Astrocyte (in vitro differentiated cells and primary cell): ENCODE measurements at places on chromosomes 4 and X.
A peak's percentile ranks its signal among the peaks of the same experiment; 100 is the strongest.

GRCh38 chrX:87616371-87616770 lies 98.8 kb downstream of the KLHL4 start:
- DNase-seq: no peak

- peak; percentile 68 for DNase-seq
Measured at GRCh38 chr4:96073461-96073860, 233.6 kb downstream of the PDHA2 start.

- no peak for DNase-seq
Measured at GRCh38 chr4:74794382-74795010, at the start of gene BTC. Gene BTC (minus strand): TSS chr4:74794523. CDS start chr4:74794325, 198 bp downstream.

DNA sequence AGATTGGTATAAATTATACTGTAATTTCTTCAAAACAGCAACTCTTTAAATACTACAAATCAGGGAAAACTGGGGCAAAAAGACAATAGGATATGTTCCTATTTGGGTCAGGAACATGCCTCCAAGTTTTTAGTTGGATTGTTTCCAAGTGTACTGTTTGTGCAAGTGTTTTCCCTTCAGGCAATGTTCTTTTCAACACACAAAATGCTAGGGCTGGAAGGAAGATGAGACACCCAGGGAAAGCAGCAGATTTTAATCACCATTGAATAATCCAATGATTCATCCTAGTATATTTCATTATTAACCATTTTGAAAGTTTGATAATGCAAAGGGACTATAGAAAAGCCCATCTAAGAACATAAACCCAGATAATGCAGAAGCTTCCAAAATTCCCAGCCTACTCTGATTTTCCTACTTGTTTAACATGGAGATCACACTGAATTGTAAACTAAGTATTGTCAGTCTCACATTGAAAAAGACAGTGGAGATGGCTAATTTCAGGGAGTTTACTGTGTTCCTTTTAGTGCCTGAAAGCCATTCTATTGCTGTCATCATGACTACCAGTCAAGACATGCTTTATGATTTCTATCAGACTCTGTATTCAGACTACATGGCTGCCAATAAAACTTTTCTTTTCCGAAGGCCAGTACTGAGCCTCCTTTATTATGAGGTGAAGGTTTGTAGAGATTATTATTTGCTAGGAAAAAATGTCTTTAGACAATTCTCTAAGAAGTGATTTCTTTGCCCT lies 38.6 kb downstream of the COL4A6 start:
- DNase-seq: peak; percentile 10

- DNase-seq: no peak
Measured at GRCh38 chr4:52408471-52408870, 250.6 kb downstream of the USP46 start.

DNA sequence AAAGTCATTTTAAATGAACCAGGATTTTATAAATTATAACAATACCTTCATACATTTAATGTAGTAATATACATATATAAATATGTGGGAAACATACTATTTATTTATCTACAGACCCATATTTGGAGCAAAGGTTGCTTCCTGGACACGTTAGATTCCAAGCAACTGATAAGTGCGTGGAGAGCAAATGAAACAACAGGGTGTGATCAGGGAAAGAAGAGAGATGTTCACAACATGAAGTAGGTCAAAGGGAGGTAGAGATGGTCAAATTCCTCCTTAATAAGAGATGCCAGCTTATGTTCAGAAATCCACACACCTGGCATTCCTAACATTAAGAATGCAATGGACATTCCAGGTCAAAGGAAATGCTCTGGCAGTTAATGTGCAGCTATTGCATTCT lies 53.1 kb upstream of the HPGD start:
- DNase-seq: no peak

DNA sequence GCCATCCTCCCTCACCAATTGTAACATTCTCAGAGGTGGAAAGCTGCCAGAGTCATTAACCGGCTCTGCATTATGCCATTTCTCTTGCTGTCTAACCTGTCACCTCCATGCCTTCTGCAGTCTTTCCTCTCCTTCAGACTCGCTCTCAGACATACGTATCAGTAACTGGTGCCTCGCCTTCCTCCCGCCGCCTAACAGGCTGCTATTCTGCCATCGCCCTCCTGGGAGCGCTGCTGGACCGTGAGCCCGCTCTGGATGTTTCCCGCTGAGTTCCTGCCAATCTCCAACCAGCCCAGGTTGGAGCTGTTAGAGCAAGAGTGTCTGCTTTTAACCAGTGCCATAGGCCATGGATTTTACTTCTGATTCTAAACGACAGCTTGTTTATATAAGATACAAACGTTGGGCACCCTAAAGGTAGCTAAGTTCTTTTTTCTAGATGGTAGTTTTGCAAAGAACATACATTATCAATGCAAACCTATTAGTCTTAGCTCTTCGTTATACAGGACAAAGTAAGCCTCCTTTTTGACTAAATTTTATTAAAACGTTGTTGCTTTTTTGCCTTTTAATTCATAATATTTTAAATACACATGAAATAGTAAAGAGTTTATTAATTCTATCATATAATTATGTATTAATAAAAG lies 59.5 kb upstream of the NEIL3 start:
- DNase-seq: peak; percentile 33

GRCh38 chr4:169385376-169385775 lies 114.6 kb upstream of the SH3RF1 start:
- peak; percentile 49 for DNase-seq

DNA sequence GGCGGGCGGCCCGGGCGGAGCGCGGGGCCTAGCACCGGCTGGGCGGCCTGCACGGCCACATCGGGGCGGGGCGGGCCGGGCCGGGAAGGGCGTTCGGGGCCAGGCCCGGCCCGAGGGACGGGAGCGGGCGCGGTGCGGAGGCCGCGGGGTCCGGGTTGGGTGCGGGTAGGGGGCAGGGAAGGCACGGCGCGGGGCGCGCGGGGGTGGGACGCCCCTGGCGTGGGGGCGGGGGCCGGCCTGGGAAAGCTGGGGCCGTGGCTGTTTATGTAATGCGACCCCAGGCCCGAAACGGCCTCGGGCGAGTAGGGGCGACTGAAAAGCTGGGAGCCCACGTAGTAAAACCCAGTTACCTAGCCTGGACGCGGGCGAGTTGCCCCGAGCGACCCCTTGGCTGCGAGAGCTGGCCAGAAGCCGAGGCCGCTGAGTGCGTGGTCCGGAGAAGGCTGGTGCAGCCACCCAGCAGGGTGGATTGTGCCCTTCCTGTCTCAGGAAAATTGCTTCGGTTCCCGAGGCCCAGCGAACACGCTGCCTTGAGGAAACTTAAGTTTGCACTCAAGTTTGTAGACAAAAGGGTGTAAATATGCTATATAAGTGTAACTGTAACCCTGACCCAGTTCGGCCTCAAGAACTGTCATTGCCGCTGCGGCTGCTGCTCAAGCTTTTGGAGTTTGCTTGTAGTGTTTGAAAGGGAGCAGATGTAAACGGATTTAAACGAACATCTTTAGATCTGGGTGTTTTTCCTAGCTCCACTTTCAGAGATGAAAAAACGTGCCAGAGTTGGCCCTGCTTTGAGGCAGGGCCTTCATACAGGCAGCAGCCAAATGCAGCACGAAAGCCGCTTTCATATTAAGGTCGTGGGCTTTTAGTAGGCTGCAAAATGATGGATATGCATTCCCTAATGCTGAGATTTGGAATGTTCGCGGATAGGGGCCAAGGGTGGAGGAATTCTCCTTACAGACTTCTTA lies 674 bp downstream of the SEC24B start:
- peak; percentile 54 for DNase-seq

- DNase-seq: no peak
Measured at GRCh38 chrX:135973025-135973547, 702 bp downstream of the MMGT1 start.

GRCh38 chr4:57544811-57545654 lies 434.8 kb upstream of the IGFBP7 start:
- DNase-seq: no peak

GRCh38 chr4:147994491-147995385 lies 262.9 kb downstream of the ARHGAP10 start:
- no peak for DNase-seq

DNA sequence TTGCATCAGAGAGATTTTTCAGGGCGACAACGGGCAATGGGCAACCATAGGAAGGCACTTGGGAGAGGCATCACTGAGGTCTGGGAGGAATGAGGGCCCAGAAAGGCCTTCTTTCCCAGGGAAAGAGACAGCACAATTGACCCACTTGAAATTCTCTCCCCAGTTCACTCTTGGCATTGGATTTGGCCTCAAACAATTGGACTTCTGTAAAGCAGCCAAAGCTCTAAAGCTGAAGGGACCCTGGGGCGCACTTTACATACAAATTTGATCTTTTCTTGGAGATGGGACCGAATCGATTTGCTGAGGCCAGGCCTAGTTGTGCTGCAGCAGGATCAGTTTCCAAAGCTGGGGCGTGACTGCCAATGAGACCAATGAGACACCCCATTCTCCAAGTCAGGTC lies 3.2 kb downstream of the ARHGAP36 start:
- no peak for DNase-seq

DNA sequence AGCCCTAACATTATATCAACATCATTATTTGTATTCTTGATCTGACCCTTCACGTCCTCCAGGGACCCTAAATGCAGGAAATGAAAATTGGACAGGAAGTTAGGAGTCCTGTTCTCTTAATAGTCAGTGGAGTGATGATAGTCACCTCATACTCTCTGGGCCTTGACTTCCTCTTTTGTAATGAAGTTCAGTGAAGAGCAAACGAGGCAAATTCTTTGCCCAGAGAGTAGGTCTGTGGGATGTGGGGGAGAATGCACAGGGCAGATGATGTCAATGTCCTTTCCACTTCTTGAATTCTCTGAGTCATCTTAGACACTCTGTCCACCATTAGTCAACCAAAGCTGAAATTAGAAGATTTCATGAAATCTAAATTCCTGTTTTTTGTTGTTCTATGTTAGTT lies 17.1 kb upstream of the GPRIN3 start:
- DNase-seq: peak; percentile 43

DNA sequence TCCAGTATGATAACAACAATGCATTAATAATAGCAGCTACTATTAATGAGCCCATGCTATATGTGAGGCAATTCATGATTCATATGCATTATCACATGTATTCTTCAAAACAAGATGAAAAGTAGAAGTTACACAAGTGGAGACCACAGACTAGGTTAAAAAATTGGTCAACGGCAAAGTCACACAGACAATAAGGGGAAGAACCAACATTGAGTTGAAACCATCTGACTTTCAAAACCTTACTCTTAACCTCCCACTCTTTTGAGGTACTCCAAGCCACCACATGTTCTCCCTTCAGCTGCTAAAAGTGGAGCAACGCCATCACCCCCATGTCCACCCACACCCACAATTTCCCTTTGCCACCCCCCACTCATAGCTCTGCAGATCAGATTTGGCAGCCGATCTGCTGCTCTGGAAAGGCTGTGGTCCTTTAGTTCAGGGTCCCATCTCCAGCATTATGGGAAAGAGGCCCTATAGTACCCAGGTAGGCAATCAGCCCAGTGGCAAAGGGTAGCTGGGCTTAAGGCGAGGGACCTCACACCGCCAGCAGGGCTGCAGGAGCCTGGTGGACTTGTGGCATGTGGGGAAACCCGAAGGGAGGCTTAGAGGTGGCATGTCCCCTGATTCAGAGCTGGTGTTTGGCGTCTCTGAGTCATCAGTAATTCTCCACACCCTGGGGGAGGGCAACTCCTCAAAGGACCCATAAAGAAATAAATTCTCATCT lies 33.5 kb upstream of the CYBB start:
- DNase-seq: no peak

GRCh38 chr4:24809376-24809775 lies 14.0 kb downstream of the SOD3 start:
- DNase-seq: no peak

DNA sequence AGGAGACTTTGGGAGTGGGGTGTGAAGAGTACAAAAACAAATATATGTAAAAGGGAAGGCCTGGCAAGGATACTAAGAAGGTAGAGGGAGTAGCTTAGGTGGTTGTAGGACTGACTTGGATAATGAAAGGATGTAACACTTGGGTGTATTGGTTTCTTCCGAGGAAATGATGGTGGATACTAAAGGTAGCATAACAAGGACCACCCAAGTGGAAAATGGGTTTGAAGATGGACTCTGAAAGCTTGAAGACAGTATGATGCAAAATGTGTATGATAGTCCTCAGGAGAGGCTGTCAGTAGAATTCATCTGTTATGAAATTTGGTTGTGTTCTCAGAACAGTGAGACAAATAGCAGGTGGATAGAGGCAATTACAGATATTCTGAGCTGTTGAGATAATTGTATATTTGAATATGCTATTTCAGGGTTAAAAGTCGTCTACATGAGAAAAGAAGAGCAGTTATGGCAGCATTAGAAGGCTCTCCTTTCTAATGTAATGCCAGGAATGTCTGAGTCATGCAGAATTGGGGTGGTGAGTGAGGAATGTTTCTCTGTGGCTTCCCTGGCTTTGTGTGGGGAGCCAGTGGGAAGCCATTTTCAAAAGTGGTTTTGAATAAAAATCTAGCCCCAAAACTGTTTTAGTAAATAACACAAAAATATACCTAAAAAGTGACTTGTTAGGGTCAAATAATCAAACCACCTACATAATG lies 75.6 kb downstream of the FHIP1A start:
- DNase-seq: peak; percentile 91
